ENCODE measurements at places on chromosomes 12 and 14.
A peak's percentile ranks its signal among the peaks of the same experiment; 100 is the strongest.

- no peak for DNase-seq
Observed at GRCh38 chr12:72256725-72257124, 15.4 kb upstream of the TRHDE start.

GRCh38 chr14:91338379-91338778 is 79.2 kb downstream of the CCDC88C start:
- no peak for DNase-seq

GRCh38 chr14:66459603-66460002 is 26.6 kb upstream of the CCDC196 start:
- DNase-seq: no peak

DNA sequence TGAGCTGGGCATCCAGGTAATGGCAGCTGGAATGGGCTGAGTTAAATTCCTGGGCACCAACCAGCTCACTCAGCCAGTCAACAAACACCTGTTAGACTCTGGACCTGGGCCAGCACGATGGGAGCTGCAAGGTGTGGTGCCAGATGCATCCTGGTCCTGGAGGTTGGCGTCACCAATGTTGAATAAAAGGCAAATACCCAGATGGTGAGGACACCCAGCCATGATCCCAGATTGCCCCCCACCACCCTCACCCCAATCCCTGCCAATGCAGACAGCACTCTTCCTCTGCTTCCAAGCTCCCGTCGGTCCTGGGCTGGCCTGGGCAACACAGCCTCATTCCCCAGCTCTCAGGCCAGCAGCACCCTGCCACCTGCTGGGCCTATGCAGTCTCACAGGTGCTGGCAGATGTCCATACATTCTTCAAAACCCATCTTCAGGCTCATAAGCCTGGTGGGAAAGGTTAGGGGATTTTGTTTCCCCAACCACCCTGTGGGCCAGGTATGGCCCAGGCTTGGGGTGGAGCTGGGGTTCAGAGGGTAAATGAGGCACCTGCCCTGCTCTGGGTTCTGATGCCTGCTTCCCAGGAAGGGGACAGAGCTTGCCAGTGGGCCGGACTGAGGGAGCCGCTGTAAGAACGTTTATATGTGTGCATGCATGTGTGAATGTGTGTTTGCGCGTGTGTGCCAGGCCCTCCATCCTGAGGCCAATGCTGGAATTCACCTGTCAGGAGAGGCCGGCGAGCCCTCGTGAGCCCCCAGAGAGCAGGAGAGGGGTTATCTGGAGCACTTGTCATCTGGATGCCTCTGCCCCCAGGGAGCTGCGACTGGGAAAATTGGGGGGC is 58.0 kb downstream of the LGMN start:
- peak; percentile 8 for DNase-seq

GRCh38 chr14:104094056-104094708 is 8.7 kb downstream of the ASPG start:
- DNase-seq: no peak

DNA sequence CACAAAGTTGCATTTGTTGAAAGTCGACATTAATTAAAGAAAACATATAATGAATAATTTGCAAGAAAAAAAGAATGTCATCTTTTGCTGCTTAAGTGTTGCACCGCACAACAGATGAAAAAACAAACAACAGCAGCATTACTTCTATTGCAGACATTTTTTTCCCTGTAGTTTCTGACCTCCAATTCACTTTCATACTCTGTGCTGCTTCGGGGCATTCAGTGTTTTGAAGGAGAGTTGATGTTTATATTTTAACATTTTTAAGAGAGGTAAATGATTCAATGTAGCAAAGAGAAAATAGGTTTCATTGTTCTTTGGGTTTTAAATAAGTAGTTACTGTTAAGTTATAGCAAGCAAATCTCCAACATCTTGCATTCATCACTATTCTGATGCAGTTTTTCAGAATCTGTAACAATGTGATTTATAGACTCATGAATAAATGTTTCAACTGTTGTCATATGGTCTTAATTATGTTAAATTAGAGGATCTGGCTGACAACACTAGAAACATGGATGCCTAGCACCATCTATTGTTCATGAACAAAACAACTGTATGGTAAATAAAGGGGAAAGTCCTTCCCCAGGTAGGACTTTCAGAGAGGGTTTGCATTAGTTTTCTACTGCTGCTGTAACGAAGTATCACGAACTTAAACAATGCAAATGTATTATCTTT is 168.1 kb downstream of the BCAT1 start:
- DNase-seq: no peak

DNA sequence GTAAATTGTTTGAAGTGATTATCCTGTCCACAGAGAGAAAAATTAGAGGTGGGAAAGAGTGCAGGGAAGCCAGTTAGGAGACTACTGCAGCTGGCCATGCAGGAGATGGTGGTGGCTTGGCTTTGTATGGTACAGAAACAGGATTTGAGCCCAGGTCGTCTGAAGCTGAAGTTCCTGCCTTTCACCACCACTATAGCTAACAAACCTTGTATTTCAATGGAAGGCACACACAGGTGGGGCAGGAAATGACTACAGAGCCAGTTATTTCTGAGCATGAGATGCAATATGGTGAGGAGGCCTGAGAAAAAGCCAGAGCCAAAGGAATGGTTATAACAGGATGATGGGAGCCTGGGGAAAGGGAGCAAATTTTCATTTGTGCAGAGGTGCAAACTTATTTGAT is 103.9 kb downstream of the BTG1 start:
- DNase-seq: no peak

- DNase-seq: no peak
Observed at GRCh38 chr12:98893675-98894411, 248.8 kb downstream of the APAF1 start.

DNA sequence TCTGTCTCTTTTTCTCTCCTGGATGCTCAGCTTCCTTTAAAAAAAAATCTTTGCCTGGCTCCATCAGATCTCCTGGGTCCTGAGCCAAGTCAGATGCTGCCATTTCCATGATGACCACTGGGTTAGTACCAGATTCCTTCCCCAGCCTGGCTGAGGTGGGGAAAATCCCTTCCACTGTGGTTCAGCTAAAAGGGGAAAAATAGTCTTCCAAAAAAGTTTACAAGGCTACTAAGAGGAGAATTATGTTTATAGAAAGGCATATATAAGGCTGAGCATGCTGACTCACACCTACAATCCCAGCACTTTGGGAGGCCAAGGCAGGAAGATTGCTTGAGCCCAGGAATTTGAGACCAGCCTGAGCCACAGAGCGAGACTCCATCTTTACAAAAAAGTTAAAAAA is 28.4 kb upstream of the GAS2L3 start:
- no peak for DNase-seq

GRCh38 chr14:75259510-75259855 is 19.1 kb upstream of the FOS start:
- no peak for DNase-seq

- DNase-seq: no peak
Observed at GRCh38 chr14:70601162-70601561, 707 bp upstream of the MED6 start.

- DNase-seq: no peak
Observed at GRCh38 chr12:18589316-18589715, 148.5 kb downstream of the PLCZ1 start.

GRCh38 chr14:52154992-52155650 is 86.3 kb upstream of the NID2 start:
- DNase-seq: no peak

GRCh38 chr14:64973826-64974225 is 1.7 kb upstream of the RAB15 start:
- no peak for DNase-seq

GRCh38 chr14:104574978-104575583 is 4.5 kb upstream of the C14orf180 start:
- no peak for DNase-seq

- DNase-seq: no peak
Observed at GRCh38 chr14:92751819-92752218, 3.4 kb upstream of the LGMN start.

DNA sequence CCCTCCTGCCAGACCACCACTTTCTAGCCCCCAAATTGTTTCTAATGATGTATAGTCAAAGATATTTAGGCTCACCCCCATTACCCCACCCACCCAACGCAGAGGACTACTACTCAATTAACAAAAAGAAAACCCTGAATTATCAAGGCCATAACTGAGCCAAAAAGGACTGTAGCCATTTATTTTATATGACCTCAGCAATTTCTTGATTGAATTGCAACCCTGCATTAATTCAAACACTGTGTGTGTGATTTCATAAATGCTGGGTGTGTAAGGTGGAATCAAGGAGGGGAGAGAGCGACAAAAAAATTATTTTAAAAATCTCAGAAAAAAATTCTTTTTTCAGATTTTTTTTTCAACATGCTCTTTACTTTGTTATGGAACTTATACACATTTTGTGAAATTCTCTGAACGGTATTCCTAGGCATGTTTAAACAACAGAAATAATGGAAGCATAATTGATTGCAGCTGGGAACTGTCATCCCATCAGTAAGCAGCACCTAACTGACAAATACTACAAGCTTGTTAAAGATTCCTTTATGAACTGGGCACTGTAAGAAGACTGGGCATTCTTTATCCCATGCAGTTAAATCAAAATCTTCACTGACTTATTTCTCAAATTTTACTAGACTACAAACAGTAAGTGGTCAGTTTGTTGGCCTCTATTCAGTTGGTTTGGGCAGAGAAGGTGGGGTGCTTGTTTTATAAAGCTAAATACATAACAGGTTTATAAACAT is 179.1 kb downstream of the SOX5 start:
- no peak for DNase-seq

GRCh38 chr12:120940799-120941198 is 36.6 kb upstream of the SPPL3 start:
- no peak for DNase-seq

- no peak for DNase-seq
Observed at GRCh38 chr12:114882083-114882482, 198.1 kb upstream of the TBX3 start.

DNA sequence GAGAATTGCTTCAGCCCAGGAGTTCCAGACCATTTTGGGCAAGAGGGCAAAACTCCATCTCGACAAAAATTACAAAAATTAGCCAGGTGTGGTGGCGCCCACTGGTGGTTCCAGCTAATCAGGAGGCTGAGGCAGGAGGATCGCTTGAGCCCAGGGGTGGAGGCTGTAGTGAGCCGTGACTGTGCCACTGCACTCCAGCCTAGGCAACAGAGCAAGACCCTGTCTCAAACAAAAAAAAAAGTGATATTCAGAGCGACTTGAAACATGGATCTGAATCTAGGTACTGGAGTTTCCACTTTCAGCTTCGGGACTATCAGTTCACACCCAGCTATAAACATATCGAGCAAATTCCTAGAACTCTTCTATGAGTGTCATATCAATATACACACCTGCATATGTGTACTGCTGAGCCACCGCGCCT is 16.3 kb upstream of the RNF34 start:
- no peak for DNase-seq

DNA sequence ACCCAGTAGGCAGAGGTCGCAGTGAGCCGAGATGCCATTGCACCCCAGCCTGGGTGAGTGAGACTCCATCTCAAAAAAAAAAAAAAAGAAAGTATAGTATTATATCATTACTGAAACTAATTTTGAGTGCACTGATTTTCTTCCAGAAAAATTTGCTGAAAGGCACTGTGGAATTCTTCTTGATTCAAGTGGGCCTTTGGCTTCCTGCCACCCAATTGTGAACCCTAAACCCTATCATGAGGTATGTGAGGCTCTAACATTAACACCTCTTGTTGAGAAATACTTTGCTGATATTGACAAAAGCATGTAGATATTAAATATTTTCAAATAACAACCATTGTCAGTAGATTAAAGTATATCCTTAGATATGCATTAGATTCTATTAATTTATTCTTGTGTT is 211.2 kb downstream of the LRRK2 start:
- DNase-seq: no peak

DNA sequence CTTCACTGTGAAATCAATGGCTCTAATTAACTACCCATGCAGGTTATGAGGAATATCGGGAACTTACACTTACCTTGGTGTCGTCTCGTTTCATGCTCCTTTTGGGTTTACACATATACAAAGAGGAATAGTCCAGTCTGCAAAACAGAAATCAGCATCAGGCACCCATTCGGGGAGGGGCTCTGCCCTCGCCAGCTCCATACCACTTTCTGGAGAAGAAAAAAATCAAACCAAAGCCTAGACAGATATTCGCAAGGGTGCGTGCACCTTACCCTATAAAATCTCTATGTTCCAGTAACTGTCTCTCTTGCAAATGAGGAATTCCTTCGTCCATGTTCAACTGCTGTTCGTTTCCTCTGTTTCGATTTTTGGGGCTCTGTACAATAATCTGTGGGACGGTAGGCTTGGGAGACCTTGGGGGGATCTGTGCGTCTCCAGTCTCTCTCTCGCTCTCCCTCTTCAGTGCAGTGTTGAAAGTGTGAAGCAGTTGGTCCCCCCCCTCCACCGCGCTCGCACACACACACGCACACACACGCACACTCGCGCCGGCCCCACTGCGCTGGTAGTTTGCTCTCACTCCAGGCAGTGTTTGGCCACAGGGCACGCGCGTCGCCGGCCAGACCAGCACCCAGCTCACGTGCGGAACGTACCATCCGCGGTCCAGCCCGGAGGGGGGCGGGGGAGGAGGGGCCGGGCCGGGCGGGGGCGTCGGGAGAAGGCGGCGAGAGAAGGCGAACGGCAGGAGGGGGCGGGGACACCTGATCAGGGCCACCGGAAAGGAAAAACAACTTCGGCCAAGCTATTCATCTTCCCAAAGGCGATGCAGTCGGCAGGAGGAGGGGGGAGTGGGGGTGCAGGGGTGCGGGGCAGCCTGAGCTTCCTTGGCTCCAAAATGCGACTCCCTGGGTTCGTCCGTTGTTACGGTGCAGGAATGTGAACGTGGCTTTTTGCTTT is at the start of gene BHLHE41:
BHLHE41 (minus strand) TSS at position 592 of the 954 bp plus-strand sequence; CDS start at position 334, 258 bp downstream.
- DNase-seq: no peak

DNA sequence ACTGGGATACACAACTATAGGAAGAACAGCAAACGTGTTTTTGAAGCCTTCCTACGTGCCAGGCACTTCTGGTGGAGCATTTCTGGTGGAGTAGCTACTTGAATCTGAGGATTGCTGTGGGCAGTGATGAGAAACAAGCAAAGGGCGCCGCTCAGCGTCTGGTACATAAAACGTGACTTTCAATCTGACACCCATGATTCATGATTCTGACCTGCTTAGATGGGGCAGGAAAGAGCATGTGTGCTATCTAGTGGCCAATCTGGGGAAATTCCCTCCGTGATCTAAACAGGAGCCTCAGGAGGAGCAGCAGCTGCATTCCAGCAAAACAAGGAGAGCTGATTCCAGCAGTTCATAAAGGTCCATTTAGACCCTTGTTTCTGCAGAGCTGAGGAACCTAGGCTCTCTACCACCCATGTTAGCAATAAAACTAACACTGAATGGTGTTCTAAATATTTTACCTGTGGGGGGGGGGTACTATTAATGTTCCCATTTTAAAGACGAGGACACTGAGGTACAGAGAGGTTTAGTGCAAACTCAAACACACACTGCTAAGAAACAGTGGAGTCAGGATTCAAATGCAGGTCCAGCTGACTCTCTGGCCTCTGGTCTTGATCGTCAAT is 37.8 kb downstream of the PAH start:
- peak; percentile 92 for DNase-seq

DNA sequence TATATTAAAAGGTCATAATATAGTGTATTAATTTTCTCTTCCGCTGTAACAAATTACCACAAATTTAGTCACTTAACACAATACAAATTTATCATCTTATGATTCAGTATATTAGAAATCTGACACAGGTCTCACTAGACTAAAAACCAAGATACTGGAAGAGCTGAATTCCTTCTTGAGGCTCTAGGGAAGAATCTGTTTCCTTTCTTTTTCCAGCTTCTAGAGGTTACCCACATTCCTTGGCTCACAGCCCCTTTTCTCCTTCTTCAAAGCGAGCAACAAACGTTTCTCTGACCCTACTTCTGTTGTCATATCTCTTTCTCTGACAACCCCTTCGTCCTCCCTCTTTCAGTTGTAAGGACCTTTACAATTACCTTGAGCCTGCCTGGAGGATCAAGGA is 43.4 kb upstream of the AMN1 start:
- no peak for DNase-seq

Data from NCI-H1436 treated with DMSO at 0.1 percent for 48 hours (cell line).